ENCODE measurements at places on chromosomes 2 and 18.

DNA sequence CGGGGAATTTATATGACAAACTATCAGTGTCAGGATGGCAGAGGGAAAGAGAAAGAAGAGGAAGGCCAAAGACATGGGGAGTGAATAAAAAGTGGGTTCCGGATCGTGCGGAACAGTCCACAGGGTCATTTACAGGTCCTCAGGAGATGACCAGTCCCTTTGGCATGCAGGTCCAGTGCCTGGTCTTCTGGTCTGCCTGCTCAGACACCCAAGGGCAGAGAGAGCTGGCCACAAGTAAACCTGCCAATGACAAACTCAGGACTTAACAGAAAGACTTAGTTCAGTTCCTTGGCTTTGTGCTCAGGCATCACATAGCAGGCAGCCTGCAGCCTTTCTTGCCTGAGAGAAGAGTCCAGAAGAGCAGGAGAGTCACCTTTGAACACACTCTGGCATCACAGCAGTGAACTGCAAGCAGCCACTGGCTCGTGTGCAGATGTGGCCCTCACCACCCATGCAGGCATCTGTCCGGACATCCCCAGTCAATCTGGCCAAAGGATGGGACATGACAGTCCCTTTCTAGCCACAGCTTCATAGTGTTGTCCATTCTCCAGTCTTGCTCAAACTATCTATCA lies 14.0 kb downstream of the TMEM127 start:
- H3K27me3 ChIP-seq, result no peaks in the 10 kb centered on the region
- peaks cover 19% of the 10 kb centered on the region for H3K4me1 ChIP-seq
- no peak overlapping the region for H3K27ac ChIP-seq
- peaks cover 49% of the 10 kb centered on the region for H3K36me3 ChIP-seq
- H3K4me3 ChIP-seq, result no peak overlapping the region

GRCh38 chr18:67222887-67223286 lies 293.6 kb downstream of the DSEL start:
- H3K27me3 ChIP-seq, result no peaks in the 10 kb centered on the region
- no peaks in the 10 kb centered on the region for H3K36me3 ChIP-seq
- DNase-seq, result no peak
- no peak overlapping the region for H3K4me3 ChIP-seq

DNA sequence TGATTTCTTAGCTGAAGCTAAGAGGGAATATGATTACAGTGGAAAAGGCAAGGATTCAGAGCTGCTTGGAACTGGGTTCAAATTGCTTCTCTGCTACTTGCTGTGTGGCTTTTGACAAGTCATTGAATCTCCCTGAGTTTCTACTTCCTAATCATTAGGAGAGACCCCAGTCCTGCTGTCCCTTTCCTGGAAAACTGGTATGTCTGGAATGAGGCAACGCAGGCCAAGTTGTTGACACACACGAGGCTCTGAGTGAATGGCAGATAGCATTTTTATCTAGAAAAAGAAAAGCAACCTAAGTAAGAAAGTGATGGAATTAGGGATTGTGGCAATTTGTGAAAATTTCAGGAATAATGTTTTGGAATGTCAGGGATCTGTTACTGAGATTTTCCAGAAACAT lies 123.6 kb downstream of the LPIN1 start:
- no peaks in the 10 kb centered on the region for H3K36me3 ChIP-seq
- H3K27me3 ChIP-seq, result no peaks in the 10 kb centered on the region
- no peak overlapping the region for H3K27ac ChIP-seq

DNA sequence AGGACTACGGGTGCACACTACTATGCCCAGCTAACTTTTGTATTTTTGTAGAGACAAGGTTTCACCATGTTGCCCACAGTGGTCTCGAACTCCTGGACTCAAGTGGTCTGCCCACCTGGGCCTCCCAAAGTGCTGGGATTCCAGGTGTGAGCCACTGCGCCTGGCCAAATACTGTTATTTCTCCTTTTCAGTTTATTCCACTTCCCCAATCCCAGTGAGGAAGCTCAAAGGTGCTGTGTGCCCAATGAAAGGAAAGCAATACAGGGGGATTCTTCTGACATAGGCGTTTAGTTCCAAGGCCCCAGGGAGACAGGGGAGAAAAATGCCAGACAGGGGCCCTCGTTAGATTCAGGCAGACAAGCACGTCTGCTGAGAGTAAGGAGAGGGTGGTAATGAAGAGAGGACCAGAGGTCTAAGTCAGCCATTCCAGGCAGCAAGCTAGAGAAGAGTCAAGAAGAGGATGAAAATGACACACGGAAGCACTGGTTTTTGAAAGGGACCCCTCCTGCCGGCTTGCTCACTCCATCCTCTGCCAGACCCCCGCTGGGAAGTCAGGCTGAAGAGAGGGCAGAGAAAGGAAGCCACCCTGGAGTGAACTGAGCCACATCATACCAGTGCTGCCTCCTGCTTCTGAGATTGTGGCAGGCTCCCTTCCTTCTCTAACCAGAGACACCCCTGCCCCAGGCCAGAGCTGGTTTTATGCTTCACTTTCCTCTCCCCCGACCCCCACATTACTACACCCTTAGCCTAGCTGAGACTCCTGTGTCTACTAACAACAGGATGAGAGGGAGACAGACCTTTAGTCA lies 6.7 kb downstream of the INO80C start:
- H3K27ac ChIP-seq, result no peak overlapping the region
- DNase-seq, result no peak
- H3K4me1 ChIP-seq, result peaks cover 37% of the 10 kb centered on the region
- H3K4me3 ChIP-seq, result no peak overlapping the region

DNA sequence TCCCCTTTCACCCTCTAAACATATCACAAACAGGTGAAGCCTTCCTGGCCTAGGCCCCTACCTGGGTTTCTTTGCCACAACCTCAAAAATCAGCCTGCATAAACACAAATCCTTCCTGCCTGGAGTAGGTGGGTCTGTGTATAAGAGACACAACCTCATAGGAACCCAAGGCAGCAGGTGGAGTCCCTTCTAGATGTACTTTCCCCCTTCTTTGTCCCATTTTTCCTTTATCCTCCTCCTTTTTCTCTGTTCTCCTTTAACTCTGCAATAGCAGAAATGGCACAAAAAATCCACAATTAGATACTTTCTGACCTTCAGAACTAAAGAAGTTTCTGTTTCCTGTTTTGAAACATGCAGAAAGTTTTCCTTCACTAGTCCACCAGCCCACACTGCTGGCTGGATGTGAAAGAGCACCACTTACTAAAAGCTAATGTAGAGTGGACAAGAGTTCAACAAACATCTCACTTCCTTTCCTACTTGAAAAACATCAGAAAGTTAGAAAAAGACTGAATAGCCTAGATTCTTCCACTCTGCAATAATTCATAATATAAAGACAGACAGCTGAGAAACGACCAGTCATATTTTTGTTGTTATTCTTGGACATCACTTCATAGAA lies 11.2 kb downstream of the SLC40A1 start:
- no peak for DNase-seq
- peaks cover 63% of the 10 kb centered on the region for H3K36me3 ChIP-seq
- H3K27ac ChIP-seq, result no peak overlapping the region
- H3K27me3 ChIP-seq, result no peaks in the 10 kb centered on the region
- H3K4me1 ChIP-seq, result peaks cover 17% of the 10 kb centered on the region
- H3K4me3 ChIP-seq, result no peak overlapping the region

- H3K36me3 ChIP-seq, result no peaks in the 10 kb centered on the region
- no peaks in the 10 kb centered on the region for H3K4me1 ChIP-seq
- no peak for DNase-seq
These were observed 174.9 kb downstream of the ETAA1 start for GRCh38 chr2:67571785-67572718.

DNA sequence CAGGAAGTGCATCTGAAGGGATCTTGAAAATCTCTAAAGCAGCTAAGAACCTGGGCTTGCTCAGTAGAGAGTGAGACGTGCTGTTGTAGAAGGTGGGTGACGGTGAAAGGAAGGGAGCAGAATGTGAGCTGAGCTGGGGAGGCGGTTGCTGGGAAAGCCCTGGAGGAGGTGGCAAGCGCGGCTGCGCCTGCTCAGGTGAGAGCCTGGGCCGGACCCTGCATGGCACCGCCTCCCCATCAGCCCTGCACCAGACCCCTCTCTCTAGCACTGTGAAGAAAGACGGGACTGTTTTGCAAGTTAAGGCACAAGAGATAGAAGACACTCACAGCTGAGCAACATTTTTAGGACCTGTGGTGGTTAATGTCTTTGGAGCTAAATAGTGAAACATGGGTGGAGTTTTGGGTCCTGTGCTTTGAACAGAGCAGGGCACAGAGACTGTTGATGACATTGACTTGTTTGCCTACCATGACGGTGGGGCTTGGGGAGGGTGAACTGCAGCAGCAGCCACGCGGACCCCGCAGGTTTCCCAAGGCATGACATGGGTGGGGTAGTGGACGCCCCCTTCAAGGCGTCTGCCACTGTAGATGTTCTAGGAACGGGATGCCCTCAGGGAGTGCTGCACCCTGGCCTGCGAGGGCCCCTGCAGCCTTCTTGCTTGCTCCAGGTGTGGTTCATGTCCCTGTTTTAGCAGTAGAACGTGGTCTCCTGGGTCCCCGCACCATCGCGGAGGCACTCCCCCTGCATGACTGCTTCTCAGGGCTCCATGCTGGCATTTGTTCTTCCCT lies 245.3 kb downstream of the TSN start:
- H3K36me3 ChIP-seq, result no peaks in the 10 kb centered on the region
- no peaks in the 10 kb centered on the region for H3K27me3 ChIP-seq
- no peak overlapping the region for H3K4me3 ChIP-seq
- no peak overlapping the region for H3K27ac ChIP-seq

- no peak overlapping the region for H3K27ac ChIP-seq
- H3K27me3 ChIP-seq, result no peaks in the 10 kb centered on the region
- no peak for DNase-seq
- peaks cover 17% of the 10 kb centered on the region for H3K4me1 ChIP-seq
These were observed 165.2 kb upstream of the FOSL2 start for GRCh38 chr2:28227498-28227897.

DNA sequence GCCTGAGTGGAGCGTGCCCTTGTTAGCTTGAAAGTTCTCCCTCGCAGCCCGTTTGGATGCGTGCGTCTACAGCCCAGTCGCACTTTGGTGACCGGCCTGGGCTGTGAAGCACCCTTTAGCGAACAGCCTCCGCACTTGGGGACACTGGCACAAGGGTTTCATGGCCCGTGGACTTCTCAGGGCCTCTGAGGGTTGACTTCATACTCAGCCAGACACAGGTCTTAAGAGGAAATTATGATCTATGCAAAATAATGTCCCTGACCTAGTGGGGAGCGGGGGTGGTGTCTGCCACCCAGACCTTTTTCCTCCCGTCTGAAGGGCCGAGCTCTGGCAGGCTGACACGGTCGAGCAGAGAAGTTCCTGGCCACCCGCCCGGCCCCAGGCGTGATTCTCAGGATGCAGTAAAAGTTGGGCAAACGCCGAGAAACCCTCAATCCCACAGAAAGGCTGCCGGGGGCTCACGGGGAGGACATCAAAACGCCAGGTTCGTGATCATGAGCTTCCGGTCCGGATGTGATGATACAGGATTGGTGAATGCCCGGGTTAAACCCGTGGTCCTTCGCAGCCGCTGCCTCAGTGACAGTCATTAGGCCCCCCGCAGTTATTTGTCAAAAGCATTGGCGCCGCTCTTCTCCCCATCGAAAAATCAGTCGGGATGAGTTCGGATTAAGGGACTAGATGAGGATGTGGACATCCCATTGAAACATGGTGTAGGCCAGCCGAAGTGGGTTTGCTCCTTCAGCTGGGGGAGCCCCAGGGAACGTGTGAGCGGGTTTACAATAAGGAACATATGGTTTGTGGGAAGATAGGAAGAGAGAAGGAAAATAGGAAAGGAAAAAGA lies 3.6 kb upstream of the PAX3 start:
- no peak for DNase-seq
- no peak overlapping the region for H3K27ac ChIP-seq

DNA sequence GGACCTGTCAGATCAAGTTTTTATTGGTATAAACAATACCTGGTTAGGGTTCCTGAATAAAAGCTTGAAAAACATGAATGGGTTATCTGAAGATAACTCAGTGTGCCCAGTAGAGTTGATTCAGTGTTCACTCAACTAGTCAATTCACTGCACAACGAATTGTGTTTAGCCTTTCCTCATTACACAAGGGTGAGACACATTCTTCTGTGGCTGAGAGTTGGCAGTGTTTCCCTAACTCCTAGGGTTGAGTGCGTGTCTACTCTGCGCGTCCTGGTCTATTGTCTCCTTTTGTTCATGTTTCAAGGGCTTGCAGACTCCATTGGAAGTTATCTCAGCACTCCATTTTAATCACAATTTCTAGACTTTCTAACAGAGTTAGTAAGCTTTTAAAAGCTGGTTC lies 32.8 kb upstream of the TMEM178A start:
- no peak overlapping the region for H3K4me3 ChIP-seq
- no peaks in the 10 kb centered on the region for H3K4me1 ChIP-seq
- DNase-seq, result no peak
- H3K27ac ChIP-seq, result no peak overlapping the region

GRCh38 chr2:197168705-197169104 lies 141.9 kb downstream of the ANKRD44 start:
- no peak overlapping the region for H3K4me3 ChIP-seq
- no peak overlapping the region for H3K27ac ChIP-seq
- H3K27me3 ChIP-seq, result no peaks in the 10 kb centered on the region
- H3K4me1 ChIP-seq, result no peaks in the 10 kb centered on the region

GRCh38 chr18:63245600-63245999 lies 74.0 kb downstream of the BCL2 start:
- H3K36me3 ChIP-seq, result no peaks in the 10 kb centered on the region
- no peaks in the 10 kb centered on the region for H3K4me1 ChIP-seq
- no peak overlapping the region for H3K4me3 ChIP-seq

- peaks cover 2% of the 10 kb centered on the region for H3K4me1 ChIP-seq
- no peak overlapping the region for H3K4me3 ChIP-seq
- DNase-seq, result no peak
- peaks cover 2% of the 10 kb centered on the region for H3K27me3 ChIP-seq
These were observed 234.5 kb downstream of the MTX2 start for GRCh38 chr2:176503776-176504175.

DNA sequence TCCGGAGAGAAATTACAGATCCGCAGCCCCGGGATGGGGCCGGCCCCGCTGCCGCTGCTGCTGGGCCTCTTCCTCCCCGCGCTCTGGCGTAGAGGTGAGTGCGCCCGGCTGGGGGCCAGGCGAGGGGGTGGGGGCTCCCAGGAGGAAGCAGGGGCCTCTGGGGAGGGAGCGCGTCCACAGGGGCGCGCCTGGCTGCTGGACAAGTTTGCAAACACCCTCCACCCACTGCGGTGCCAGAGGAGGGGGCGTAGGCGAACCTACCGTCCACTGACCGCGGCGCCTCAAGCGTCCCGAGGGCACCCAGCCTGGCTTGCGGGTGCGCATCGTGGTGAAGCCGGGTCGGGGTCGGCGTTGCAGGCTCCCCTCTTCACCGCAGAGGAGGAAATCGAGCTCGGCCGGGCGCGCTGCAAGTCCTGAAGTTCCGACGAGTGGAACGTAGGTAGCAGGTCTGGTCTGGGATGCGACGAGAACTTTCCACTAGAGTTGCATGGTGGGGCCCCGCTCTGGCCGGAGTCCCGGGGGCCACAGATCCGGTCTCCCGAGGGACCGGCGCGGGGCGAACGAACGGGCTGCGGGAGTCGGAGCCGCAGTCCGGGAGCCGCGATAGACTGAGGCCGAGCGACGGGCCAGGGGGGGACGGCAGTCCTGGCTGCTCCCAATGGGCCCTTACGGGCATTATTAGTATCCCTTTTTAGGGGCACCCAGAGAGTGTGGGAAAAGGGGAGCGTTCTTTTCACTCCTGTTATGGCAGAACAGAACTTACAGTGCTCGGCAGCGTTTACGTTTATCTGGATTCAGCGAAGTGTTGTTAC lies 502 bp downstream of the MERTK start:
- peaks cover 9% of the 10 kb centered on the region for H3K4me1 ChIP-seq
- peak; percentile 77 for DNase-seq
- peak overlapping the region; percentile 53 for H3K27ac ChIP-seq
- no peaks in the 10 kb centered on the region for H3K36me3 ChIP-seq
- peak overlapping the region; percentile 82 for H3K4me3 ChIP-seq
